ENCODE measurements at places on chromosomes 13 and 19.

GRCh38 chr13:39941236-39941635, 285.8 kb downstream of the COG6 start:
- DNase-seq, result no peak

GRCh38 chr19:57083711-57084110, 36.1 kb upstream of the USP29 start:
- no peak for DNase-seq

- DNase-seq, result no peak
Measured at GRCh38 chr13:102530751-102531150, 66.0 kb upstream of the TPP2 start.

- DNase-seq, result no peak
Measured at GRCh38 chr19:38932425-38933179, 1.9 kb downstream of the MRPS12 start.

GRCh38 chr13:32264407-32264806, 50.8 kb downstream of the ZAR1L start:
- DNase-seq, result no peak

DNA sequence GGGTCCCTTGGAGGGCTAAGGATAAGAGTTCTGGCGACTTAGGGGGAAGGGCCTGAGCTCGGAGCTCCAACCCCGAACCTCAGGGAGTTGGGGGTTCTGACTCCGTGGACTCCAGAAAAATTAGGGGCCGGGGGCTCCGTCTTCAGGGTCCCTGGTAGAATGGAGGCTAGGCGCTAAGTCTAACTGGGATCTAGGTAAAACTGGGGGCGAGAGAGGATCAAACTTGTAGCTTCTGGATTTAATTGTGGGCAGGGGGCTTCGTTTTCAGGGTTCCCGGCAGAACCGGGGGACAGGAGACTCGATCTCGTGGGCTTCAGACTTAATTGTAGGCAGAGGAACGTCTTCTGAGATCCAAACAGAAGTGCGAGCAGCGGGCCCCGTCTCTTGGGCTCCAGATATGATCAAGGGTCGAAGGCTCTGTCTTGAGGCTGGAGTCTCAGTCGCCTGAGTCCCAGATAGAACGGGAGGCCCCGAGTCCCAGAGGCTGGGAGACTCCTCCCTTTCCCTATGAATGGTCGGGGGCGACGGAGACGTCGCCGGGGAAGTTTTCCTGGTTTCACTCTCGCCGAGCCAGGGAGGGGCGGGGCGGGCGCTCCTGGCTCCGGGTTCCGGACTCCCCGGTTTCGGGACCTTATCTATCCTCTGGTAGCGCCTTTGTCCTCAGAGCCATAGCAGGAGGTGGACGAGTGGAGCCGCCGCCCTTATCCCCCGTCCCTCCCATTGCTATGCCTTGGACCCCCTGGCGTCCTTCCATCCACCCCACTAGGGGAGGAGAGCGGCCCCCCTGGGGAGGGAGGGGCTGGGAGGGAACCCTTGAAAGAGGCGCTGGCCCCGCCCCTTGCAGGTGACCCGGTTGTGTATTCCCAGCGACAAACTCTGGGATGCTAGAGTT, 1.3 kb downstream of the NECTIN2 start:
- DNase-seq, result peak; percentile 46

GRCh38 chr13:73657821-73658540, 476.2 kb downstream of the KLF12 start:
- no peak for DNase-seq

DNA sequence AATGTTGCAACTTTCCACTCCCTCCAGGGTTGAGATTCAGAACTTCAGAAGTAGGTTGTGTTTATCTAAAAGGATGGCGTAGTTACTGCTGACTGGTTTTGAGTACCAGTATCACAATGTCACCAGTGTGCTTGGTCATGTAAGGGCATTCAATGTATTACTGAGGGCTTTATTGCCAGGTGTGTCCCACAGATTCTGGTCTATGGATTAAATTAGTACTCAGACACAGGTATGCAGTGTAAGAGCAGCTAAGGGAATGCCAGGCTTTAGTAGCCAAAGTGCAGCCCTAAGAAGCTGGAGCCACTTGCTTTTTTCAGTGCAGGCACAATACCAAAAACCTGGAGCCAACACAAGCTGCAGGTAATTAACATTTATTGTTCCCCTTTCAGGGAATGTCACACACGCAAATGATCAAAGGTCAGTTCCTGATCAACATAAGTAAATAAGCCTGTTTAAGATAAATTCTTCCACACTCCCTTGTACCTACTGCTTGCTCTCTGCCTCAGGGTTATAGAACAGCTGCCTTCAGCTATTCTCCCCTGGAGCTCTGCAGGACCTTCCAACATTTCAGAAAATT, 130.1 kb upstream of the ZNF91 start:
- no peak for DNase-seq

GRCh38 chr19:5104871-5105351, 136.0 kb downstream of the KDM4B start:
- DNase-seq, result no peak

GRCh38 chr19:47157431-47158321, 27.0 kb downstream of the SAE1 start:
- no peak for DNase-seq

DNA sequence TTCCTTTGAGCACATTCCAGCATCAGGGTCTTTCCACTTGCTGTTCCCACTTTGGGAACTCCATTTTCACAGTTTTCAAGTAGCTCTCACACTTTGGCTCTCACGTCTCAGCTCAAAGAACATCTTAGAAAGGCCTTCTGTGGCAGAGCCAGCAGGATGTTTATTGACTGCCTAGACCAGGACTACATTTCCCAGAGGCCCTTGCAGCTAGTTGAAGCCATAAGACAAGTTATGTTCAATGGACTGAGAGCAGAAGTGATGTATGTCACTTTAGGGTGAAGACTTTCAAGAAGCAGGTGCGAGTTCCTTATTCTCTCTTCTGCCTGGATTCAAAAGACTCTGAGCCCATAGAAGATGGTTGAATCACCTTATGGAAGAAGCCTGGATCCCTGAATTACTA, 4.3 kb upstream of the HAUS5 start:
- no peak for DNase-seq

DNA sequence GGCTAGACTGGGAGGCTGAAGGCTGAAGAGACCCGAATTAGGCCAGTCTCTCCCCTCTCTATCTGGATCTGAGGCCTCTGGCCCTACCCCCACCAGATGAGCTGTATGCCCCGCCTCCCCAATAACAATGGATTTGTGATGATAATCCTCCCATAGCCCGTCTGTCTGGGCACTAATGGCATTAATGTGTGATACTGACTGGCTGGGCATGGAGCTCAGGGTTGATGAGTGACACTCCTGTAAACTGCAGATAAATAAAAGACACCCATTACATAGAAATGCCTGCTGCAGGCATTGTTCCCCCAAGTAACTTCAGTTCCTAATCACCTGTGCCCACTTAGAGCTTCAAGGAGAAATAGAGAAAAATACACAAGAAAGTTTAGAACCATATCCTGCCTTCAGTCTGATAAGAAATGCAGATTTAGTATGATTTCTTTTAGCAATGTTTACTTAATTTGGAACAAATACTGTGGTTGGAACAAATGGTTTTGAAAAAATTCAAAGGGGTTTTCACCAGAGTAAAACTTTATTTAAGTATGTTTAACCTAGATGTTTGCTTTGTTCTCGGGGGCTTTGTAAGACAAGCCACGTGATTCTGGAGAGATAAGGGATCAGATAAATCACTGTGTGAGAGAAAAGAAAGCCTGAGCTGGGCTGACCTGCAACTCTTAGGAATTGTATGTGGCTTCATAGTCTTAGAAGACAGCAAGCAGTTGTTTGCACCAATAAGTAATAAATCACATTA, 60.3 kb downstream of the TNFRSF19 start:
- no peak for DNase-seq

DNA sequence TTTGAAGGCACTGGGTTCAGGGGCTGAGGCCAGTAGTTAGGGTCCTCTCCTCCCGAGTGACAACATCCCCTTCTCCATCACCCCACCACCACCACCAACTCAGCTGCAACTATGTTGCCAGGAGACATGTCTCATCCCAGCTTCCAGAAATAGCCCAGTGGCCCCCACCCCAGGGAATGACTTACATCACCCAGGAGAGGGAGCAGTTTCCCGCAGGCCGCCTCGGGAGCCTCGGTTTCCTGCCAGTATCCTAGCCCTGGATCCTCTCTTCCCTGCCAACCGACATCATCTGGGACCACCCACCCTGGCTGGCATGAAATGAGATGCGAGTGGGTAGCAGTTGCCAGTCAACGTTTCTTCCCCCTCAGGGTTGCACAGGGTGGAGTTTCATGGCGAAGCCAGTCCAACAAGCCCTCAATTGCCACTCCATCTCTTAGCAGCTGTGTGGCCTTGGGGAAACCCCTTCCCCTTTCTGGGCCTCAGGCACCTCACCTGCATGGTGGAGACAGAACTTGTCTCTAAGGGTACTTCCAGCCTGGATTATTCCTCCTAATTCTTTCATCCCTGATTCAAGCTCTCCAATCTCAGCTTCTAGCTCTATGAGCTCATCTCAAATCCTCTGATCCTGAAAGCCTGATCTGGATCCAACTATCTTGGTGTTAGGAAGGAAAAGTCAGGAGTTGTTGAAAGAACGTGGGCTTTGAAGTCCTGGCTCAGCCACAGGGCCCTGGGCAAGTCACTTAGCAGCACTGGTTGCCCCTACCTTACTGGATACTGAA, 3.9 kb upstream of the GSK3A start:
- DNase-seq, result no peak

DNA sequence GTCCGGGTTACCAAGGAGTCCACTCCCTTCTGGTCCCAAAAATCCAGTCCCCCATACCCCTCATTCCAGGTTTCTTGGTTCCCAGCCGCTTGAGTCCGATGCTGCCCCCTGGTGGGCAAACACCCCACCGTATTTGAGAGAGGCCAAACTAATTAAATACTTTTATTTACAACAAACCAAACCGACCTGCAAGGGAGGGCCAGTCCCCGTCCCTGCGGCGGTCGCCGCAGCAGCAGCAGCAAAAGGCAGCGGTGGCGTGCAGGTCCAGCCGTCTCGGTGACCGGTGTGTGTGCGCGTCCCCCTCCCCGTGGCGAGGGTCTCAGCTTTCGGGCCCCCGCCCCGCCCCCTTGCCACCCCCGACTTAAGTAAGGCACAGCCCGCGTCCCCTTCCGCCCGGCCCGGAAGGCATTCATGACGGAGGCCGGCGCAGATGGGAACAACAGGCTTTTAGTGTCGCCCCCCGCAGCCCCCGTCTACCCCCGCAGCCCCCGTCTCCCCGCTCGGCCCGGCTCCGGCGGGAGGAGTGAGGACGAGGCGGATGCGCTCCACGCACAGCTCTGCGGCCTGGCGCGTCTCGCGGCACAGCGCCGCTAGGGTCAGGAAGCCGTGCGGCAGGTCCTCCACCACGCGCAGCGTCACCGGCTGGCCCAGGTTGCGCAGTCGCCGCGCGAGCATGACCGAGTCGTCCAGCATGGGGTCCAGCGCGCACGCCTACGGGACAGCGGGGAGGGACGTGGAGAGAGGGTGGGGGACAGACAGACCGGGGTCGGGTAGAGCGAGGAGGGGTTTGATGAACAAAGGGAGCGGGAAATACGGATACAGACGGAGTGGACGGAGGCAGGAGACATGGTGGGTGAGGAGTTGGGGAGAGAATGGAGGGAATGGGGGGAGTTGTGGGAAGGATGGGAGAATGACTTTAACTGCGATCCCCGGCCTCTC, 11.5 kb upstream of the CNFN start:
- DNase-seq, result peak; percentile 95
